ENCODE measurements at places on chromosomes 13 and 19.

GRCh38 chr19:6711605-6712004, 8.8 kb downstream of the C3 start:
- no peak for DNase-seq

- DNase-seq, result no peak
These were observed 972.0 kb upstream of the PCDH20 start for GRCh38 chr13:62387647-62388046.

DNA sequence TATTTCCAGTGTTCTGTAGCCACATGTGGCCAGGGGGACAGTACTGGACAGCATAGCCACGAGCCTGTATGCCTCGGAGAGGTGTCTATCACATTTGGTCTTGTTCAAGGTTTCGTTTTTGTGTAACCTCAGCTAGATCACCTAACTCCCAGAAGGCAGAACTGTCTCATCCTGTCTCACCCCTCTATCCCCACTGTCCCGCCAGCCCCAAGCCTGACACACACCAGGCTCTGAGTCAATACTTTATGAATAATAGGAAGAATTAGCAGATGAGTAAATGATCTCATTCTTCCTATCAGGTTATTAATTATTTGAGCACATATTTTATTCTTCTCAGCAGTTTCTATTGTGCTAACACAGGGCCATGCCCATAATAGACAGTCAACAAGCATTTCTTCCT, 132.2 kb downstream of the NUFIP1 start:
- no peak for DNase-seq

- no peak for DNase-seq
These were observed 30.3 kb upstream of the CEACAM1 start for GRCh38 chr19:42558450-42559150.

GRCh38 chr19:848386-848921, 3.6 kb upstream of the ELANE start:
- no peak for DNase-seq

GRCh38 chr19:43519436-43520088, 7.4 kb downstream of the ETHE1 start:
- peak; percentile 81 for DNase-seq

DNA sequence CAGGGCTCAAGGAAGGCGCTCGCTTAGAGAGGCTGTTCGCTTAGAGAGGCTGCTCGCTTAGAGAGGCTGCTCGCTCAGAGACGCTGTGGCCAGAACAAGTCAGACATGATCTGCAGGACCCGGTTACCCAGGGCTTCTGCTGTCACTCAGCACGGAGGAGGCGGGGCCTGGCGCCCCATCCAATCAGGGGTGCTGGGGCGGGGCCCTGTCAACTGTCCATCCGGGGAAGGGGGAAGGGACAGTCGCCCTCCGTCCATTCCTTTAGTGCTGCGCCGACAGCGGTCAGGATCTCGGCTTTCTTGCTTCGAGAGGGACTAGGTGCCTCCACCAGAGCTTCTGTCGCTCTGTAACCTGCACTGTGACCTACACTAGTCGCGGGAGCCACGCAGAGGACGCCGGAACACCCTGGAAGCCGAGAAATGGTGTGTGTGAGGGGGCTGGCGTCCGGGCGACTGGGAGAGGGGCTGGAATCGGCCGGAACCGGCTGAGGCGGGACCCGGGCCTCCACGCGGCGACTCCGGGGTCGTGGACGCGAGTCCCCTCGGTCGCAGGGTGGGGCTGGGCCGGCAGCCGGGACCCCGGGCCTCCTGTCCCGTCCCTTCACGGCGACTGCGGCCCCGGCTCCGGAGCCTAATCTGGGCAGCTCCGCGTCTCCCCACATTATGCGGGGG, at the start of gene ZNF440:
TSS of gene ZNF440 (plus strand) at position 245 of the 671 bp plus-strand sequence. CDS start at position 420, 175 bp downstream.
- DNase-seq, result peak; percentile 86

DNA sequence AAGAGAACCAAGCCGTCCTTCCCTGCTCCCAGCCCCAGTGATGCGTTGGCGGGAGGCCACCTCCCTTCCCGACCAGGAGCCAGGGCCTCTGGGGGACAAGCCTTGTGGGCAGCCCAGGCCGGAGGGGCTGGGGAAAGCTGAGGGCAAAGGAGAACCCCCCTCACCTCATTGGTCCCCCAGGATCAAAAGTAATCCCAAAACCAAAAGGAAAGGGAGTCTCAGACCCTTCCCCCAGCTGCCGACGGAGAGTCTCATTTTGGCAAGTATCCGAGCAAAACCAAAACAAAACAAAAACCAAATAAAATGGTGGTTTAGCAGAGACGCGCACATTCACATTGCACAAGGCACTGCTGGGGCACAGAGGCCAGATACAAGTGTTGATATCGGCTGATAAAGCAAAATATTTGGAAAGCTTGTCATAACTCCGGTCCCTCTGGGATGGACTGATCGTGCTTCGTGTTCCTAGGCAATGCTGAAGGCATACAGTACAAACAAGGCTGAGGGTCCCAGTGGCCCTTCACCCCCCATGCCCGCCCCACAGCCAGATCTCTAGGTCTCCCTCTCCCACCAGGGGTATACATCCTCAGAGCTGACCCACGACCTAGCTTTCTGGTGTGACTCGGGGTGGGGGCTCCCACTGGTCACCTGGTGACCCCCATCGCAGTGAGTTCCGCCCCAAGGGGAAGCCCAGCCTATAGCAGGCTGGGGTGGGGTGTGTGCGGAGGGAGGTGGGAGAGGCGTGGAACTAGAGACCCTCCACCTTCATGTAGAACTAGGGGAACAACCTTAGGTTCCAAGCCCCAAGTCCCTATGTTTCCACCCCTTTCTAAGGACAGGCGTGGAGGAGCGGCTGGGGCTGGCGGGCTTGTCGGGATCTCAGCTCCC, 2.1 kb downstream of the CEBPA start:
- DNase-seq, result no peak

DNA sequence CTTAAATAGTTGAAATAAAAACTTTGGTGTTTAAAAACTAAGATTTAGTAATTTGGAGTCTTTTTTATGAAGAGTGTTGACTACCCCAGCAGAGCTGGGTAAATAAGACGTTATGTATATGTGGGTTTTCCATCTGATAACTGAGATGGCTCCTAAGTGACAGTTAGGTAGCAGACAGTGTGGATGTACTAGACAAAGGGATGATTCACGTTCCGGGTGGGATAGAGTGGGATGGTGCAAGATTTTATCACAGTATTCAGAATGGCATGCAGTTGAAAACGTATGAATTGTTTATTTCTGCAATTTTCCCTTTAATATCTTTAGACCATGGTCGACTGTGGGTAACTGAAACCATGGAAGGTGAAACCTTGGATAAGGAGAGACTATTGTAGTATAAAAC, 50.4 kb downstream of the NAA16 start:
- DNase-seq, result no peak
